ENCODE measurements at places on chromosomes 2 and 18.

GRCh38 chr18:44588508-44588907 is 92.2 kb upstream of the SETBP1 start:
- no peaks in the 10 kb centered on the region for H3K36me3 ChIP-seq
- no peak overlapping the region for H3K4me3 ChIP-seq
- H3K27ac ChIP-seq: no peak overlapping the region
- H3K4me1 ChIP-seq: no peaks in the 10 kb centered on the region

DNA sequence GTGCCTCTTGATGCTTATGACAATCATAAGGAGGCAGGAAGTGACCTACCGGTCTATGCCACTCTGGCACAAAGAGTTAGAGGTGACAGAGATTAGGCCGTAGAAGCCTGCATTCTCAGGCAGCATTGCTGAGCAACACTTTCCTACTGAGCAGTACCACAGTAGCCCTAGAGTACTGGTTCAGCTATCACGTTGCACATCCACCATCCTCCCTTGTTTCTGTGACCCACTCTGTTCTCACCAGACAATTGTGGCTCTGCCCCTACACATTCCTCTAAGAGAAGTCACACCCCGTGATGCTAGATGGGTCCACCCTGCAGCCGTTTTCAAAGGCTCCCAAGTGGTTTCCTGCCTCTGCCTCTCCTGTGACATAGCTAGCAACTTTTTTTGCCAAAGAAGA is 22.6 kb upstream of the SUCLG1 start:
- peaks cover 26% of the 10 kb centered on the region for H3K4me1 ChIP-seq
- no peaks in the 10 kb centered on the region for H3K36me3 ChIP-seq
- no peak for DNase-seq

- no peaks in the 10 kb centered on the region for H3K27me3 ChIP-seq
- no peak overlapping the region for H3K27ac ChIP-seq
- no peak overlapping the region for H3K4me3 ChIP-seq
- no peaks in the 10 kb centered on the region for H3K4me1 ChIP-seq
- no peaks in the 10 kb centered on the region for H3K36me3 ChIP-seq
Measured at GRCh38 chr2:131369954-131370353, 6.0 kb upstream of the RAB6D start.

- no peaks in the 10 kb centered on the region for H3K4me1 ChIP-seq
- no peak overlapping the region for H3K27ac ChIP-seq
- H3K27me3 ChIP-seq: no peaks in the 10 kb centered on the region
- no peak overlapping the region for H3K4me3 ChIP-seq
- no peaks in the 10 kb centered on the region for H3K36me3 ChIP-seq
Measured at GRCh38 chr2:96841701-96842495, 1.9 kb downstream of the ANKRD23 start.

DNA sequence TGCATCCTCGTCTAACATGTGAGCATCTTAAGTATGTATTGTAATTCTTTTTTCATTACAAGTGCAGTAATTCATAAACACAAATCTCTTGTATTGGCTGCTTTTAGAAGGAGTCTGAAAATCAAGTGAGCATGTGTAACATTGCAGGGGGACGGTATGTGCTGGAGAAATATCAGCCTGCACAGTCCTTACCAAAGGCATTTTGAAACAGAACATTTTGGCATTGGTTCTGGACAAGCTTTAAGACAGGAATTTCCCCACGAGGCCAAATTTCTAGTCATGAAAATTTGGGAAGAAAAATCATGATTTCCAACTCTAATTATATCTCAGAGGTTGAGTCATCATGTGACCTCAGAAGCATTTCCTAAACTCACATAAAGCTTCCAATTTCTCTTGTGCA is 24.7 kb upstream of the NRP2 start:
- H3K27ac ChIP-seq: no peak overlapping the region
- H3K4me3 ChIP-seq: no peak overlapping the region
- H3K36me3 ChIP-seq: no peaks in the 10 kb centered on the region
- no peaks in the 10 kb centered on the region for H3K4me1 ChIP-seq
- no peaks in the 10 kb centered on the region for H3K27me3 ChIP-seq

- peak; percentile 4 for DNase-seq
- H3K4me3 ChIP-seq: no peak overlapping the region
- H3K27me3 ChIP-seq: no peaks in the 10 kb centered on the region
- H3K27ac ChIP-seq: no peak overlapping the region
- peaks cover 11% of the 10 kb centered on the region for H3K36me3 ChIP-seq
Measured at GRCh38 chr18:79898952-79899608, 52.4 kb downstream of the SLC66A2 start.

GRCh38 chr2:15412779-15413178 is 148.4 kb downstream of the NBAS start:
- H3K4me3 ChIP-seq: no peak overlapping the region
- no peak overlapping the region for H3K27ac ChIP-seq
- H3K4me1 ChIP-seq: no peaks in the 10 kb centered on the region
- no peak for DNase-seq
- H3K36me3 ChIP-seq: peaks cover 2% of the 10 kb centered on the region

DNA sequence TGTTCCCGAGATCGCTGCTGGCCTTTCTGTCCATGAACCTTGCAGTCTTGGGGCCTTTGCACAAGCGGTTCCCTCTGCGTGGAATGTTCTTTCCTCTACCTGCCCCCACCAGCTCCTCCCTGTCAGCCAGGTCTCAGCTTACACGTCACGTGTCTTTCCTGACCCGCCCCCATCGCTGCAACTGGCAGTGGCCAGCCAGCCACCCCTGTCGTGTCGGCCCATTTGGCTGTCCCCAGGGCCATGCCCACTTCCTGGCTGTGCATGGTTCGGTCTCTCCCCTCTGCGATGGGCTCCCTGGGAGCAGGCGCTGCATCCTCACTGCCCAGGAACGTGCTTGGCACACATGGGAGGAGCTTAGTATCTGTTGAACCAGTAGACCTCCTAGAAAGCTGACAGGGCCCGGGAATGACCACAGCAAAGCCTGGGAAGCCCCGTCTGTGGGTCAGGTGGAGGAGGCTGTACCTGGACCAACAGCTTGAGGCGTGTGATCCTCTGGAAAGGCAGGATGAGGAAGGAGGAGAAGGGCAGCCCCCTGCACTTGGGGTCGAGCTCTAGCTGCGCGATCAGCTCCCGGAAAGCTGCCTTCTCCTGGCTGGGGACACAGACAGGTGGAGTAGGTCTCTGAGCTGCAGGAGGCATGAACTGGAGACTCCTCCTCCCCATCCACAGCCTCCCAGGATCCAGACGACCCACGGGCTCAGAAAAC is 21.0 kb downstream of the SNORC start:
- peak; percentile 79 for DNase-seq
- H3K4me3 ChIP-seq: no peak overlapping the region
- no peak overlapping the region for H3K27ac ChIP-seq
- H3K27me3 ChIP-seq: no peaks in the 10 kb centered on the region
- peaks cover 30% of the 10 kb centered on the region for H3K4me1 ChIP-seq
- no peaks in the 10 kb centered on the region for H3K36me3 ChIP-seq

GRCh38 chr2:11102466-11102865 is 52.8 kb upstream of the SLC66A3 start:
- H3K4me1 ChIP-seq: peaks cover 7% of the 10 kb centered on the region
- no peak for DNase-seq
- no peaks in the 10 kb centered on the region for H3K27me3 ChIP-seq
- H3K4me3 ChIP-seq: no peak overlapping the region
- H3K36me3 ChIP-seq: no peaks in the 10 kb centered on the region

GRCh38 chr18:35458677-35459441 is 38.9 kb downstream of the INO80C start:
- H3K4me3 ChIP-seq: no peak overlapping the region
- H3K27ac ChIP-seq: peak overlapping the region; percentile 12
- no peaks in the 10 kb centered on the region for H3K36me3 ChIP-seq
- DNase-seq: peak; percentile 25
- H3K4me1 ChIP-seq: no peaks in the 10 kb centered on the region

All from body of pancreas (tissue), 4 donors.